Activated B cell treated with CpG ODN at 0.5 μM for 24 hours (primary cell): ENCODE measurements at places on chromosomes 6 and 20. TPM values are rescaled to one million over a fixed set of nuclear protein-coding genes. Genes with fewer than 3 reads are reported as not detected.

GRCh38 chr6:119628691-119629594, 279.4 kb upstream of the MAN1A1 start:
- H3K4me1 ChIP-seq, result no peaks in the 10 kb centered on the region
- H3K4me3 ChIP-seq, result no peak overlapping the region
- DNase-seq, result no peak
- no peak overlapping the region for H3K27ac ChIP-seq
- H3K36me3 ChIP-seq, result no peaks in the 10 kb centered on the region

DNA sequence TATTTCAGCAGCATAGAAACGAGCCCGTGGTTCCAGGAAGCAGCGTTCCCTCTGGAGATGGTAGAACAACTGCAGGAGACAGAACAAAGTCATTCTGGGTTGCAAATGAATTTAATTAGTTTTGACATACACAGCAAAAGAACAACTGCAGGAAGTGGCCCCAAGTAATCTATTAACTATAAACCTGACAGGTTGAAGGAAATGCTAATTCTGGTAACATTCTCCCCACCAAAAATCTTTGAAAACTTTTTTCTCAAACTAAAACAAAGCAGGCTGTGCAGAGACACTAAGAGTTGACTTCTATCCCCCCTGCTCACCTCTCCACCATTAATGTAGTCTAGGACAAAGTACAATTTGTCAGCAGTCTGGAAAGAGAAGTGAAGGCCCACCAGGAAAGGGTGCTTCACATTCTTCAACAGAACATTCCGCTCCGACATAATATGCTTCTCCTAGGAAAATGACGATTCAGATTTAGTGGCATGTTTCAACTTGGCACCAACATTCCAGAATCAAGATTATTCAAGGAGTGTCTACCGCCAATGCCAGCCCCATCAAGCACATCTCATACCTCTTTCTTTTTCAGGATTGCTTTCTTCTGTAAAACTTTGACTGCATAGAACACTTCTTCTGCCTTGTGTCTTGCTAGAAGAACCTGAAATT, 120.4 kb upstream of the SLC2A12 start:
- H3K27ac ChIP-seq, result no peak overlapping the region
- DNase-seq, result no peak
- peaks cover 40% of the 10 kb centered on the region for H3K4me1 ChIP-seq
- no peaks in the 10 kb centered on the region for H3K27me3 ChIP-seq
- peaks cover 57% of the 10 kb centered on the region for H3K36me3 ChIP-seq
- peak overlapping the region; percentile 97 for H3K4me3 ChIP-seq

GRCh38 chr6:116144605-116145004, 18.7 kb upstream of the COL10A1 start:
- H3K4me3 ChIP-seq, result no peak overlapping the region
- H3K27ac ChIP-seq, result no peak overlapping the region
- no peaks in the 10 kb centered on the region for H3K27me3 ChIP-seq
- no peaks in the 10 kb centered on the region for H3K4me1 ChIP-seq

DNA sequence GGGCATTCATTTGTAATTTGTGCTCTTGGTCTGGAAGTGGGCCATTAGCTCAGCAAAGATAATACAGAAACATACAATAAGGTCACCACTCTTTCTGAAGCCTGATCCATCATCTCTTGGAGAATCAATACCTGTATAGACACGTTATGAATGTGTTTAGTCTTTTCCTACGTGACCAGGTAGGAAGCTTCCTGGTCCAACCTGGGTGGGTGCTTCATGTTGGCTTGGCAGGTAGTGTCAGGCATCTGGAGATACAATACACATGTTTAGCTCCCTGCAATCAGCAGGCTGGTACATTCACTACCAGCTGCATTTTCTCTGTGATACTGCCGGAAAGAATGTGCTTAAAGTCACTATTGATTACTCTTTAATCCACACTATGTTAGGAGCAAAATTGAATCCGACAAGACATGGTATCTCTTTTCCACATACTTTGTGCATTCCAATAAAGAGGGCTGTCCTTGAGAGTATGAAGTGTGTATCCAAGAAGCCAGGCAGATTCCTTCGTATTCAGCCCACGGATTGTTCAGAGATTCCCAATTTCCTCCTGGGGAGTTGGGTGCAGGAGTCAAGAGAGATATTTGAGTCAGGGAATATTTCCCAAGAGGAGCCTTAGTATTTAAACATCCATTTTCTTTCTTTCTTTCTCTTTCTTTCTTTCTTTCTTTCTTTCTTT, 49.9 kb upstream of the RANBP9 start:
- no peaks in the 10 kb centered on the region for H3K27me3 ChIP-seq
- peaks cover 38% of the 10 kb centered on the region for H3K4me1 ChIP-seq
- H3K4me3 ChIP-seq, result no peak overlapping the region
- no peak for DNase-seq

DNA sequence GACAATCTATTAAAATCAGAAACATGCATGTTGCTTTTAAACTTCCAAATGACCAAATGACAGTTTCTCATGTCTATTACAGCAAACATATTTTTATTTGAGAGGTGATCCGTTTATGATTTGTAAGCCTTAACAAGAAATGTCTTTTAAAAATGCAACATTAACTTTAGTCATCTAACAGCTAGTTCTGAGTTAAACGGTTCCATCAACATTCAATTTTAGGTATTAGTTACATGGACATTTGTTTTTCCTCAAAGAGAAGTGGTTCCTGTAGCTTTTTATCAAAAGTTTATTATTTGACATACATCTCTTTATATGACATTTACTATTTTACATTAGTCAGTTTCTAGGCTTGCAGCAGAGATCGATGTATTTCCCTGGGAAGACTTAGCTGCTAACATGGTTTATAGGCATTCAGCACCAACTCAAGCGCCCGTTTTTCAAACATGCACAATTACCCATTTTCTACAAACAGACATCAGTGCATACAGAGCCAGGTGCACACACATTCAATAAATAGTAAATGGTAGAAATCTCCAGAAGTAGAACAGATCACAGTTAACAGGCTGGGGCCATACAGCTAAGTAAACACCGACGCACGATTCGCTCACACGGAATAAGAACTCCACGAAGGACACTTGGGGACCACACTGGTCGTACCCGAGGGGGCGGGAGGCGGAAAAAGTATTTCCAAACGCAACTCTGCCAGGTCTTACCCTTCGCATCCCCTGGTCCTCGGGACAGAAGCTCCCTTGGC, 882 bp downstream of the CNR1 start:
- H3K4me1 ChIP-seq, result peaks cover 34% of the 10 kb centered on the region
- no peak for DNase-seq
- H3K36me3 ChIP-seq, result peaks cover 4% of the 10 kb centered on the region
- H3K27me3 ChIP-seq, result peaks cover 15% of the 10 kb centered on the region
- H3K4me3 ChIP-seq, result peak overlapping the region; percentile 86

GRCh38 chr6:134287859-134288537, 29.9 kb downstream of the SGK1 start:
- no peaks in the 10 kb centered on the region for H3K36me3 ChIP-seq
- DNase-seq, result no peak
- no peaks in the 10 kb centered on the region for H3K27me3 ChIP-seq
- peak overlapping the region; percentile 1 for H3K4me3 ChIP-seq

- H3K36me3 ChIP-seq, result no peaks in the 10 kb centered on the region
- H3K27ac ChIP-seq, result no peak within 1 kb of the TSS
- H3K4me3 ChIP-seq, result peak within 1 kb of the TSS; percentile 79
Measured at GRCh38 chr20:43507150-43508080, at the start of gene L3MBTL1. Gene L3MBTL1, plus strand, starts transcription at chr20:43507697. Its CDS starts 5,807 bp downstream, at chr20:43513504.

- no peak overlapping the region for H3K4me3 ChIP-seq
- H3K36me3 ChIP-seq, result no peaks in the 10 kb centered on the region
- no peak for DNase-seq
- peaks cover 21% of the 10 kb centered on the region for H3K4me1 ChIP-seq
- no peaks in the 10 kb centered on the region for H3K27me3 ChIP-seq
Measured at GRCh38 chr6:52330470-52330869, 31.5 kb upstream of the PAQR8 start.

DNA sequence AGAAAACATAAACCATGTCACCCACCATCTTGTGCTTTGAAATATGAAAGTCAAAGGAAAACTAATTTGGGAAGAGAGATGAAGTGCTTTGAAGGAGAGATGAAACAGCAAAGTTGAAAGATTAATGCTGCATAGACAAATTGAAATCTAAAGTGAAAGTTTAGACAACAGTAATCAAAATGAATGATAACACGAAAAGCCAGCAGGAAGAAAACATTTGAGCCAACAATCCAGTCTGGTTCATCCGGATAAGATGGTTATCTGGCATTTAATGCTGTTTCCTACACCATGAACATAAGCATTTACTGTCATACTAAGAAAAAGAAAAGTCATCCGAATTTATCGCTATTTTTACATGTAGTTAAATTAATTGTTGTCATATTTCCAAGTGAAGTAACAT, 595 bp downstream of the HAO1 start:
- H3K36me3 ChIP-seq, result no peaks in the 10 kb centered on the region
- H3K4me3 ChIP-seq, result no peak overlapping the region
- peaks cover 2% of the 10 kb centered on the region for H3K27me3 ChIP-seq
- no peak overlapping the region for H3K27ac ChIP-seq
- peaks cover 15% of the 10 kb centered on the region for H3K4me1 ChIP-seq
- no peak for DNase-seq

DNA sequence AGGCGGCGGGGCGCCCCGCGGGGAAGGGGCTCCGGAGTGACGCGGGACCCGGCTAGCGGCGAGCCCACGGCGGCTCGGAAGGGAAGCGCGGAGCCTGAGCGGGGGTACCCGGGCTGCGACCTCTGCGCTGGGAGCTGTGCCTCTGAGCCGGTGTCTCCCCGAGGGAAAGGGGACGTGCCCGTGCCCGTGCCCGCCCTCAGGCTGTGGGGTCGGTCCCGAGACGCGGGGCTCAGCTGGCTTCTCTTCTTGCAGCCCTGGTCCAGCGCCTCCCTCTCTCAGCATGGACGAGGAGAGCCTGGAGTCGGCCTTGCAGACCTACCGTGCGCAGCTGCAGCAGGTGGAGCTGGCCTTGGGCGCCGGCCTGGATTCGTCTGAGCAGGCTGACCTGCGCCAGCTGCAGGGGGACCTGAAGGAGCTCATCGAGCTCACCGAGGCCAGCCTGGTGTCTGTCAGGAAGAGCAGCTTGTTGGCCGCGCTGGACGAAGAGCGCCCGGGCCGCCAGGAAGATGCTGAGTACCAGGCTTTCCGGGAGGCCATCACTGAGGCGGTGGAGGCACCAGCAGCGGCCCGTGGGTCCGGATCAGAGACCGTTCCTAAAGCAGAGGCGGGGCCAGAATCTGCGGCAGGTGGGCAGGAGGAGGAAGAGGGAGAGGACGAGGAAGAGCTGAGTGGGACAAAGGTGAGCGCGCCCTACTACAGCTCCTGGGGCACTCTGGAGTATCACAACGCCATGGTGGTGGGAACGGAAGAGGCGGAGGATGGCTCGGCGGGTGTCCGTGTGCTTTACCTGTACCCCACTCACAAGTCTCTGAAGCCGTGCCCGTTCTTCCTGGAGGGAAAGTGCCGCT, 686 bp downstream of the ZGPAT start:
- peak; percentile 18 for DNase-seq
- peak overlapping the region; percentile 72 for H3K4me3 ChIP-seq
- H3K36me3 ChIP-seq, result peaks cover 68% of the 10 kb centered on the region
- H3K27ac ChIP-seq, result no peak overlapping the region

DNA sequence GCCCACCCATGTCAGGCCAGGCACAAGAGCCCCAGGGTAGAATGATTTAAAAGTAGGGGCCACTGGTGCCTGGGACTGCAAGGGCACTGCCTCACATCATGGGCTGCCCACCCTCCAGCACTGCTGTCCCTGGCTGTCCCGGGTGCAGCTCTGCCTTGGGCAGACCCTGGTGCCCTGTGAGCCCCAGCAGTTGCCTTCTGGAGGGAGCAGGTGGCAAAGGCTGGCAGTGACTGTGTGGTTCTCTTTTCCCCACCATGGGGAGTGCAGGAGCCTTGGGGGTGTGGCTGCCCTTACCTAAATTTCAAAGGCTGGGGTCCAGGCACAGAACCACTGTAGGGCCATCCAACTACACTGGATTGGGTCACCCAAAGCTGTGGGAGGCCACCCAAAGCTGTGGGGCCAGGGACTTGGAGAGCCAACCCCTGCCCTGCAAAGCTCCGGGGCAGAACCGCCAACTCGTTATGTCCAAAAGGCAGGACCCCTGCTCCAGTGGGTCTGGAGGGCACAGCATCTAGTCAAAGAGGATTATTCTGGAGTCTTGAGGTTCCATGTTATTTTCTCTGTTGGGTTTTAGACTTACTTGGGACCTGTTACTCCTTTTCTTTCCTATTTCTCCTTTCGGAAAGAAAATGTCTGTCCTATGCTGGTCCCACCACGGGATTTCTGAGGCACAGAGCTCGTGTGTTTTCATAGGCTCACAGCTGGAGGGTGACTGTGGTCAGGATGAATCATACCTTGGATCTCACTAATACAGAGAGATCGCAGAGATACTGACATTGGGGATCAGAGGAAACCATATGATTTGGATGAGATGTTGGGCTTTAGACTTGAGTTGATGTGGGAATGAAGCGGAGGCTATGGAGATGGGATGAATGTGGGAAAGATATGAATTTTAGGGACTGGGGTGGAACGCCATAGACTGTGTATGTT, 65.3 kb downstream of the RAMACL start:
- H3K27ac ChIP-seq, result no peak overlapping the region
- H3K27me3 ChIP-seq, result no peaks in the 10 kb centered on the region
- no peaks in the 10 kb centered on the region for H3K4me1 ChIP-seq
- peaks cover 3% of the 10 kb centered on the region for H3K36me3 ChIP-seq
- no peak for DNase-seq

GRCh38 chr6:16651871-16652270, 109.4 kb downstream of the ATXN1 start:
- H3K4me1 ChIP-seq, result peaks cover 12% of the 10 kb centered on the region
- no peak overlapping the region for H3K4me3 ChIP-seq
- no peaks in the 10 kb centered on the region for H3K27me3 ChIP-seq
- H3K36me3 ChIP-seq, result peaks cover 6% of the 10 kb centered on the region
- no peak for DNase-seq
- no peak overlapping the region for H3K27ac ChIP-seq

GRCh38 chr20:4585104-4585753, 136.5 kb upstream of the PRND start:
- H3K4me1 ChIP-seq, result no peaks in the 10 kb centered on the region

- H3K4me3 ChIP-seq, result no peak overlapping the region
- H3K27me3 ChIP-seq, result no peaks in the 10 kb centered on the region
- peak overlapping the region; percentile 35 for H3K27ac ChIP-seq
- peaks cover 17% of the 10 kb centered on the region for H3K4me1 ChIP-seq
Measured at GRCh38 chr20:51446656-51447055, 95.9 kb downstream of the NFATC2 start.

DNA sequence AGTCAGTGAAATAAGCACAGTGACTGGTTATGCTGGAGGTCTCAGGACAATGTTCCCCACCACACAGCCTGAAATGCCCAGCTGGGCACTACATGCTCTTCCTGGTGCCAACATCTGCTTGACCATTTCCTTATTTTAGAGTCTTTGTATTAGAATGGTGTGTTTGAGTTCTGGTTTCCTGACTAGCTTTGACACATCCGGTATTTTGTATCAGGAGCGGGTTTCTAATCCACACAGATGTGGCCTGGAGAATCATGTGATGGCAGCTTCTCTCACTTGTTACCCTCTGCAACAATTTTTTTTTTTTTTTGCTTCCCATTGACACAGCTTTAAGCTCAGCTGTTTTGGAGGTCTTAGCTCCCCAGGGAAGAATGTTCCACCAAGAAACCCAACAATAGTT, 164.5 kb upstream of the CST7 start:
- no peaks in the 10 kb centered on the region for H3K36me3 ChIP-seq
- H3K4me3 ChIP-seq, result no peak overlapping the region
- no peak for DNase-seq
- no peak overlapping the region for H3K27ac ChIP-seq
- H3K4me1 ChIP-seq, result peaks cover 7% of the 10 kb centered on the region
- H3K27me3 ChIP-seq, result peaks cover 3% of the 10 kb centered on the region

Gene FNDC11
- total RNA-seq, result 0.78 and 1.3 TPM in 2 replicates

Gene TMEM170B
- total RNA-seq, result 2.6 and 2.8 TPM in 2 replicates

Gene SYCP2
- 1.3 and 2.1 TPM in 2 replicates for total RNA-seq

Gene ADGRB3
- total RNA-seq, result not detected in 2 replicates

Gene BPI
- total RNA-seq, result not detected in 2 replicates

Gene TULP1
- total RNA-seq, result not detected in 2 replicates

Gene PDYN
- not detected in 2 replicates for total RNA-seq

Gene SLC12A5
- total RNA-seq, result not detected in 2 replicates

Gene HMGCLL1
- not detected in 2 replicates for total RNA-seq

Gene GHRH
- total RNA-seq, result not detected in 2 replicates

Gene ULBP2
- total RNA-seq, result 0.29 and 0.37 TPM in 2 replicates

Gene VGLL2
- not detected in 2 replicates for total RNA-seq
